ENCODE measurements at places on chromosomes 4 and X.

- DNase-seq: no peak
Observed at GRCh38 chr4:87824352-87824751, 8.4 kb upstream of the MEPE start.

DNA sequence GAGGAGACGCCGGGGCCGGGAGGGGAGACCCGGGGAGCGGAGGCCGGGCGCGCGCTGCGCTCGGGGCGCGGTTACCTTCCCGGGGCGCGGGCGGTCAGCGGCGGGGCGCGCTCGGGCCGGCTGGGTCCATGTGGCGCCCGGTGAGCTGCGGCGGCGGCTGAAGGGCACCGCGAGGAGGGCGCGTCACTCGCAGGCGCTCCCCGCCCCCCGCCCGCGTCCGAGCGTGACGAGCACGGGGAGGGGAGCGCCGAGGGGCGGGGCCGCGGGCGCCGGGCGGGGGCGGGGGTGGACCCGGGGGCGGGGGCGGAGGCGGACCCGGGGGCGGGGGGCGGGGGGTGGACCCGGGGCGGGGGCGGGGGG is at the start of gene CPLX1:
Gene CPLX1 (minus strand): TSS at position 159 of the 360 bp plus-strand sequence. CDS start 1,607 bp downstream, outside the sequence.
- DNase-seq: no peak

DNA sequence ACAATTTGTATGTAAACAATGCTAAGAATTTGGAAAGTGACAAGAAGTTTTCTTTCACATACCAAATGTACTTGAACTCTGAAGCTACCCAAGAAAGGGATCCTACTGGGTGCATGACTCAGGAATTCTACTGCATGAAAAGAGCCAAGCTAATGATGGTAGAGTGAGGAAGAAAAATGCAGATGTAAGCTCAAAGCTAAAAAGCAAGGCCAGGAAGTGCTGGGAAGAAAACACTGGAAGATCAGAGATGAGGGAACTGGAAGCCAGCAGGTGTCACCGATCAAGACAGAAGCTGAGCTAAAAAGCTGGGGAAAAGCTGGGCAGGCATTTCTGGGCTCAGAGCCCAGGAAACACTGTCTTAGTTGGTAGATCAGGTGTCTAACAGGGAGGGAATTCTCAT is 449.1 kb downstream of the NKX6-1 start:
- no peak for DNase-seq

DNA sequence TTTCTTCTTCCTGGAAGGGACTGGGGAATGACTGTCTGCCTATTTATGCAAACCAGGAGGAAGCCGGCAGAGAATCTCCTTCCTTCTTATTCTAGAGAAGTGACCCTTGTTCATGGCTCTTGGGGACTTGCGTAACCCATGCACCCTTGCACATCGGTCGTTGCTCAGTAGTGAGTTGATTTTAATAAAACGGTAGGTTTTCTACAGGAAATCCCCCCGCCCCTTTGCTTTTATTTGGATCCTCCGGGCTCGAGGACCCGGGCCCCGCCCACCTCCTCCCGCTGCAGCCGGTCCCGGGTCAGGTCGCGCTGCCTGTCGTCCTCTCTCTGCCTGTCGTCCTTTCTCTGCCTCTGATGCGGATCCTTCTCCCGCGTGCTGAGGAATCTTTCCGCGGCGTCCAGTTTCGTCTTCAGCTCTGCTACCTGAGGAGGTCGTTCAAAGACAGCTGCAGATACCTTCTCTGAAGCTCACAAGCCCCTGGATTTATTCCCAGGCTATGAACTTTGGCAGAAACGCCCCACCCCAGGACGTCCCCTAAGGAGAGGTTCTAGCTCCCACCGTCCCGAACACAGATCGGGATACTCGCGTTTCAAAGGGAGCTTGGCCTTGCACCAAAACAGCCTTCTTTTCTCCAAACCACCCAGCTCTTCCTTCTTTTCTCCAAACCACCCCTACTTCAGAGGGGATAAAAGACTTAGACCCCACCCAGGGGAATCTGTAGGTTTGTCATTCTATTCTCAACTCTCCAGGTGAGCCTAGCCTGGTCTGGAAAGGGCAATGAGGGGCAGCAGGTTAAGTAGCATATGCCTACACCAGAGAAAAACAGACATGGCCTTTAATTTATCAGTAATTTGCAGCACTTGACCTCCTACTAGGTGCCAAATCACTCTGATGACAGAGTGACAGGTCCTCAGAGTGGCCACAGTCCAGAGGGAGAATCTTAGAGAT is 7.0 kb downstream of the TNIP3 start:
- peak; percentile 15 for DNase-seq

- no peak for DNase-seq
Observed at GRCh38 chr4:167918077-167918476, 174.3 kb upstream of the ANXA10 start.

DNA sequence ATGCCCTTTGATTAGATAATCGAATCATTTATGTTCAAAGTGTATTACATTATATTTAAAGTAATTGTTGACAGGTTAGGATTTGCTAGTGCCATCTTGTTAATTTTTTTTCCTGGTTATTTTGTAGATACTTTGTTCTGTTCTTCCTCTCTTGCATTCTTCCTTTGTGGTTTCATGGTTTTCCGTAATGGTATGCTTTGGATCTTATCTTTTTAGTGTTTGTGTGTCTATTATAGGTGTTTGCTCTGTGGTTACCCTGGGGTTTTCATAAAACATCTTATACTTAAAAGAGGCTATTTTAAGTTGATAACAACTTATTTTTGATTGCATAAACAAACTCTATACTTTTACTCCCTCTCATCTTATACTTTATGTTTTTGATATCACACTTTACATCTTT is 108.2 kb upstream of the SRD5A3 start:
- no peak for DNase-seq

- DNase-seq: no peak
Observed at GRCh38 chr4:120824946-120825345, 97.6 kb downstream of the PRDM5 start.

GRCh38 chr4:156901871-156902270 is 69.7 kb downstream of the PDGFC start:
- no peak for DNase-seq

GRCh38 chrX:18951032-18951431 is 32.9 kb downstream of the PHKA2 start:
- DNase-seq: no peak

DNA sequence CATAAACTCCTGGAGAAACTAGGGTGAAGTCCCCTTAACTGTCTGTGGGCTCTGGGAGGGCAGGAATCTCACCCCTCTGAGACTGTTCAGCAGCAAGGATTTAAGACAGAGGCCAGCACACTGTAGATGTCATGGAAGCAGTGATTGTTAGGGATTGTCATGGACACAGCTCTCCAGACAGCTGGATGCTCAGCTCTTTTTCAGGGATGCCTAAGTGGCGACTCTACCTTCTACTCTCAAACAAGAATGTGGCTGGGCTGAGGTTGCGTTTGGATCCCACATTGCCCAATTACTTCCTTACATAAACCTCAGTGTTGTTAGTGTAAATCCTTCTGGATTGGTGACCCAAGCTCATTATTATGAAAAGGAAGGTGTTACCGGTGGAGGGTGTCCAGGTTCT is 291.9 kb upstream of the VCX3A start:
- DNase-seq: no peak

DNA sequence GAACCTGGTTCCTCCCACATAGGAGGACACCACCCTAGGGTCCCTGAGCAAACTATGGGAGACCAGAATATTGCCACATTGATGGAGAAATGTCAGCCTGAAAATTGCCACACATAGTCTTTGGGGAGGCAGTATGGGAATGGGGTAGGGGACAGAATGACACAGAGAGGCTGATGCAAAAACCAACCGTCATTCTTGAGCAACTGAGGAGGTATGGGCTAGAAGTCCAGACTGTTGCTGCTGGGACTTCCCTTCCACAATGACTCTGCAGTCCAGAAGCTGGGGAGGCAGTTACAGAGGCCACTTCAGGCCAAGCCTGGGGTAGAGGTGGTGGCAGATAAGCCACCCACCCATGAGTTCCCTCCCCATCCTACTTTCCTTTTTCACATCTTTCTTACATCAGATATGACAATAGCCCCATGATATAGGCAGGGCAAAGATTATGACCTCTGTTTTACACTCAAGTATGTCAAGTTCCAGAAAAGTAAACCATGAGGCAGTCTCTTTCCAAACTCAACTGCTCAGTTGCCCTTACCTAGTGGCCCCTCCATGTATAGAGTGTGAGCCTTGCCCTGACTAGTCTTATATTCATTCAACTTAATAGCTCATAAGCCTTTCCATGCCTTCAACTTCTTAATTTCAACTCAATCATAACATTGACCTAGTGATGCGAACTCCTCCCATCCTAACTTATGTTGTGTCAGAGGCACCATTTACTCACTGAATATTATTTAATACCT is 41.7 kb downstream of the VSIG4 start:
- no peak for DNase-seq

DNA sequence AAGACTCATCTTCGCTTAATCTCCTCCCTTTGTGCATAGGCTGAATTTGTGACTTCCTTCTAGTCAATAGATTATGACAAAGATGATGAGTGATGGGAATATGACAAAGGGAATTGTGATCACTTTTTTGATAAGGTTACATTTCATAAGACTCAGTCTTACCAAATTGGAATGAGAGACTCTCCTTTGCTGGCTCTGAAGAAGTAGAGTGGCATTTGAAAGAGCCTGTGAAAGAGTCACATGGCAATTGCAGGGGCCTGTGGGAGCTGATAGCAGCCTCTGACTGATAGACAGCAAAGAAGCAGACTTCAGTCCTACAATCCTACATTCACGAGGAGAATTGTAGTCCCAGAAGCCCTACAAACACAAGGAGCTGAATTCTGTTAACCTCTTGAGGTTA is 44.9 kb upstream of the ADAMTS3 start:
- DNase-seq: no peak
